A172 (cell line): ENCODE measurements at places on chromosomes 5 and 9. TPM values are rescaled to one million over a fixed set of nuclear protein-coding genes. Genes with fewer than 3 reads are reported as not detected.

Gene PGM5
- total RNA-seq: not detected in 2 replicates

DNA sequence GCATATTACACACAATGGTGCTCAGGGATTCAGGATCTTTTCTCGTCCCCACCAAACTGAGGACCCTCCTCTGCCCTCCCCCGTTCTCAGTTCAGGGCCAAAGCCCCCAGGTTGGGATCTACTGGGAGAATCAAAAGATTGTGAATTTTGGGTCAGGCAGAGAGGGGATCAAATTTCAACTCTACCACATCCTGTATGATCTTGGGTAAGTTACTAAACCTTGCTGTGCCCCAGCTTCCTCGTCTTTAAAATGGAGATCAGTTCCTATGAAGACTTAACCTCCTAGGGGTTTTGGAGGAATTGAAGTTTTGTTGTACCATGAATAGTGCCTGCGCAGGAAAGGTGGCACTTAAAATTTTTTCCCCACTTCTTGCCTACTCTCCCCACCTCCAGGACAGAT is 62.4 kb downstream of the RAI14 start:
- no peak for DNase-seq

- no peak for DNase-seq
Observed at GRCh38 chr5:154511984-154512383, 34.0 kb upstream of the HAND1 start.

Gene NR6A1
- total RNA-seq: 0.28 and 1.2 TPM in 2 replicates

Gene F2R
- 30.5 and 44.6 TPM in 2 replicates for total RNA-seq

DNA sequence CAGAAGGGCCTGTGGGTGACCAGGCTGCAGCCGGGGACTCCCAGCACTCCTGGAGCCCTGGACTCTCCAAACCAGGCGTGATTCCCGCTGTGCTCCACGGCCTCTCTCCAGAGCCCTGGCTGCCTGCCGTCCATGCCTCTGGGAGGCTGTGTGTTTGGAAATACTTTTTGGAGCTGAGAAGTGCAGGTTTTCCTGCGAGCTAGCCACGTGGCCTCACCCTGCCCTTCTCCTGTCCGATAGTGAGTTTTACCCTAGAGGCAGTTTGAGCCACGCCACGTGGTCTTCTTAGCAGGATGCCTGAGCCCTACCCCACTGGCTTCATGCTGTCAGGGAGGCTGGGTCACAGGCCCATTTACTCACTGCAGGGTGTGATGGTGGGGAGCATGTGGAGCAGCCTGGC is 71.3 kb downstream of the COL5A1 start:
- DNase-seq: no peak

DNA sequence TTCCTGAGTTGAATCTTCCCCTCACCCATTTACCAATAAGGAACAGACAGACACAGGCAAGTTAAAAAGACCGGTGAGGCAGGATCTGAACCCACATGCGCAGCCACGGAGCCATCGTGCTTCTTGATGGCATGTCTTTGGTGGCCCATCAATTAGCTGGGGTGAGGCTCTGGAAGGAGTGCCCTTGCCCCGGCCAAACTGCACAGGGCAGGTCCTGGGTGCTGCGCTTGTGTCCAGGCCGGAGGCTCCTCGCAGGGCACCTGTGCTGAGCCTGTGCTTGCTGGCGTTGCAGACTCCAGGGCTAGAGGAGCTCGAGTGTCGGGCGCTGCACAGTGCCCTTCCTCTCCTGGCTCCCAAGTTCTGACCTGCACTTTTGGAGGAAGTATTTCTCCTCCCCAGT is 66.4 kb downstream of the PSMB7 start:
- DNase-seq: no peak

Gene GRXCR2
- total RNA-seq: not detected in 2 replicates

GRCh38 chr9:78325846-78326360 is 29.0 kb downstream of the PSAT1 start:
- DNase-seq: no peak

DNA sequence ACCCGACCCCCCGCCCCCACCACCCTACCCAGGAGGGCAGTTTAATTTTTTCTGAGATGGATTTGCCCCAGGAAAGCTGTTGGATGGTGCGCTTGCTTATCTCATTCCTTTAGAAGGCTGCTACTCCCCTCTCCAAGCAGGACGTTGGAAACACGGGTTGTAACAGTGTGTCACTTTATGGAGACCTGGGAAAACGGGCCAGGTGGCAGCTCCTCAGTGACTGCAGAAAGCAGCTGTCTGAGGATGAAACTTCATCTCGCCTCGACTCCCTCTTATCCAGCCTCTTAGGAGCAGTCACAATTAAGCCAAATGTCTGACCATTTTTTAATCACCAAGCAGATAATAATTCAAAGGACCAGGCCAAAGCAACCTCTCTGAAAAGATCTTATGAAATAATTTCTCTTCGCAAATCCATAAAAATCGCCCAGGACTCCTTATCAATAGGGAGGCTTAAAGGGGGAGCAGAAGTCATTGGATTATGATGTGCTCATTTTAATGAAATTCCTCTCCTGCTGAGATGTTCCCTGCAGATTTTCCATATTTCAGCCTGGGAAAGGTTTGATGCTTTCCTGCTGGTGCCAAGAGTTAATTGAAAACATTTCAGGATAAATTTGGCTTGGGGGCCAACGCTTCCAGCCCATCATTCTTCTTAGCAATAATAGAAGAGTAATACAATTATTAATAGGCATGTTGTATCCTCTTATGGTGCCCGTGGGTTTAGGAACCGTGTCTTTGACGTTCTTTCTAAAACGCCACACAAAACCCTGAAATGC is 26.0 kb downstream of the GAS1 start:
- DNase-seq: no peak

DNA sequence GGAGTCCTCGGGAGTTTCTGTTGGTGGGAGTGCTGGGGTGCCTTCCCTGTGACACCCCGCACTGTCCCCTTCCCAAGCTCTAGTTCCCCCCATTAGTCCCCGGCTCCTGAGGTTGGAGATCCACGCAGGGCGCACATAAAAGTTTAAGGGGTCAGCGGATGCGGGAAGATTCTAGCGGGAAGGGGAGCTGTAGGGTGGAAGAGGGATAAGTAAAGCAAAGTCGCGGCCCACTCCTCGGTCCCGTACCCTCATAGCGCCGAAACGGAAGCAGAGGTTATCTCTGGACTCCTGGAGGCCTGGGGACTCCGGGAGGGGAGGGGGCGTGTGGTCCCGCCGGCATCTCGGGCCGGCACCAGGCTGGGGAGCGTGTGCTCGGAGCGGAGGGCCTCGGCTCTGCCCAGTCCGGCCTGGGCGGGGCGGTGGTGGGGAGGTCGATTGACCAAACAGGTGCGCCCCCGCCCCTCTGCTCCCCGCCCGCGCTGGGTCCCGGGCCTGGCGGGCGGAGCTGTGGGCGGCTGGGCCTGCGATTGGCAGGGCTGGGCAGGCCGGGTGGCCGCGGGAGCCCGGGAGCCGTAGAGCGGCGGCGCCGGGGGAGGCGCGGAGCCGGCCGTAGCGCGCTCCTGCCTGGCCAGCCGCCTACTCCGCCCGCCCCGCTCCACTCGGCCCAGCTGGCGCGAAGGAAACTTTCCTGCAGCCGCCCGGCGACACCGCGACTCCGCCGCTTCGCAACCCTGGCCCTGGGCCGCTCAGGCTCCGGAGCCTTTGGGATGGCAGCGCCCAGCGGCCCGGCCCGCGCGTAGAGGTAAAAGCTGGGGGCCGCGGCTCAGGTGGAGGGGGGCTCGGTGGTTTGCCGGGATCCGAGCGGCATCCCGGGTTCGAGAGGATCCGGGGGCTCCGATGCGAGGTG is 52.2 kb upstream of the DAB2IP start:
- no peak for DNase-seq

DNA sequence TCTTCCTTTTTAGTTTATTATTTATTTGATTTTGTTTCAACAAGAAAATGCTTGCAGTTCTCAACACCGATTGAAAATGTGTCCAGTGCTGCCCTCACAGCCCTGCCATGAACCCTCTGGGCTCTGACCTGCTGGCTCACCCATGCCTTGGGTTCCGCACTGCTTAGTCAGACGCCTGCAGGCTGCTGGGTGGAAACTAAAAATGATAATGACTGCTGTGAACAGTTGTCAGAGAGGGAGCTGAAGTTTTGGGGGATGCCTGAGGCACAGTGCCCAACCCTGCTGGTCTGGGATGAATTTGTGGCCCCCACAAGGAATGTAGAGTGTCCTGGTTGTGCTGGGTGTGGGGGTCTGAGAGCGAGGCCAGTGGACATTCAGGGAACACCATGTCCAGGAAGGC is 22.2 kb upstream of the CFAP157 start:
- DNase-seq: peak; percentile 54

DNA sequence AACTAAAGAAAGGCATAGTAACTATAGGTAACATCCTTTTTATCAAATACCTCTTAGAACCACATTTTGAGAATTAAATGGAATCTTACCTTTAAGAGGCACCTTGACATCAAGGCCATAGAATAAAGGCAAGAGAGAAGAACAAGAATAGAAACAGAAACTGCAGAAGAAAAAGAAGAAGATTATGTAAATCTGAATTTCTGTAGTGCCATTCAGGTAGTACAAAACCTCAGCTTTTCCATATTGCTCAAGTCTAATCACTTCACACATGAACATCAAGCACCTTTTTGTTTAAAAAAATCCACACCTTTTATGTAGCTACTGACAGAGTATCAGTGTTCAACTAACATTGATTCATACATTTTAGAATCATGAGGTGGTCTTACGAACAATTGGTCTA is 91.8 kb upstream of the DPYSL3 start:
- no peak for DNase-seq

- no peak for DNase-seq
Observed at GRCh38 chr9:133784731-133785561, 46.8 kb upstream of the SARDH start.

GRCh38 chr5:1300581-1301083 is 5.8 kb upstream of the TERT start:
- DNase-seq: no peak
